NCI-H1694 (cell line): ENCODE measurements at places on chromosomes 2 and 18.

GRCh38 chr2:46690825-46691224, 211.5 kb downstream of the TMEM247 start:
- no peak for DNase-seq

DNA sequence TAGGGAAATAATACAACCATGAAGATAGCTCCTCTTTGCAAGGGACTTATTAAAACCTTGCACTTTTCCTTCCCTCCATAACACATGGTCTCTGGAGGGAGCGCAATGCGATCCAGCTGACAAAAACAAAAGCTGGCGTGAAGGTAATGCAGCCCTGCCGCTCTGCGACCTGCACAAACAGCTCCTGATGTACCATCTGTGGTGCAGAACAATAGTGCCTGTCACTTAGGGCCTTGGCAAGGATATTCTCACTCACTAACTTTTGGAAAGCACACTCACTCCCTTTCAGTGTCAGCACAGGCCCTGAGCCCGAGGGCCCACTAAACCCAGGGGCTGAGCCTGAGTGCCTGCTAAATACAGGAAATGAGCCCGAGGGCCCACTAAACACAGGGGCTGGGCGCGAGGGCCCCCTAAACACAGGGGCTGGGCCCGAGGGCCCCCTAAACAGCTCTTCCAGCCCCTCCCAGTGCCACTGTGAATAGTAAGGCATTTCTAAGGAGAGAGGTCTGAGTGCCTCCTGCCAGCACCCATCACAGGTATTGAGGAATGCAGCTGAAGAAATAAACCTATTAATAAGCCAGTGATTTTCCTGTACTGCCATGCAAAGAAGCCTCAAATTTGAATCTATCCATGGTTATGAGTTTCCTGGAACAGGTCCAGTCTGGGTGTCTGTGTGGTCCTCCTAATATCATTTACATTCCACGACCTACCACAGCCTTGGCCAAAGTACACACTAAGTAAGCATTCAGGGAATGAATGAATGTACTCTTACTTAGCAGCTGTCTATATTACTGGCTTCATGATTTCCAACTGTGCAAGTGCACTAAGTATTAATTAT, 9.3 kb downstream of the L3MBTL4 start:
- no peak for DNase-seq

GRCh38 chr18:70420146-70420898, 131.5 kb downstream of the SOCS6 start:
- no peak for DNase-seq

DNA sequence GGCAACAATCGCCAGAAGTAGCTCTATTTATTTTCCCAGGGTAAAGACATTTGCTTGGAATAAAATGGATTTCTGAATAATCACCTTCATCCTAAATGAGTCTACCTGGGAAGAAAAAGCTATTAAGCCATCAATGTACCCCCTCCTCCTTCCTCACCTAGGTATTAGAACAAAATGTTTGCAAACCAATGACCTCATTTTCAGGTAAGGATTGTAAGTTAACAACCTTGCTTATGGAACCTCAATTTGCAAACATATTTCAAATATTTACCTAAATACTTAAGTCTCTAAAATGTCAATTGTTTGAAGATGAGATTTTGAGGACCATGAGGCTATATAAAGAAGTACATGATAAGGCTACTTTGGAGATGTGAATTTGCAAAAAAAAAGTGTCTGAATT, 43.9 kb downstream of the CAVIN2 start:
- no peak for DNase-seq

DNA sequence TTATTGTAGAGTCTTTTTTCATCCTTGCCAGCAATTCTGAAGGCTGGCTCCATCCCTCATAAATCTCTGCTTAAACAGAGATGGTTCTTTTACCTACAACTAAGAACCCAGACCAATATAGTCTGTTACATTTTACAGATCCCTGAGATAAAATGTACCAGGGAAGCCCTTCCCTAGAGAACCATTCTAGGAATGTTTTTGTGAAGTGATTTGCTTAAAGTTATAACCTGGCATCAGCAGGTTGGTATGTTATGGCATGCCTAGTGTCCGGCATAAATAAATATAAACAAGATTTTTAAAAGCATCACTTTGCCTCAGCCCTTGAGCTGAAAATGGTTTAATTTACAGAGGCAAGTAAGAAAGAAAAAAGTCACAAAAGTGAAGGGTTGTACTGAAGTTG, 18.5 kb upstream of the NPAS2 start:
- DNase-seq: no peak

DNA sequence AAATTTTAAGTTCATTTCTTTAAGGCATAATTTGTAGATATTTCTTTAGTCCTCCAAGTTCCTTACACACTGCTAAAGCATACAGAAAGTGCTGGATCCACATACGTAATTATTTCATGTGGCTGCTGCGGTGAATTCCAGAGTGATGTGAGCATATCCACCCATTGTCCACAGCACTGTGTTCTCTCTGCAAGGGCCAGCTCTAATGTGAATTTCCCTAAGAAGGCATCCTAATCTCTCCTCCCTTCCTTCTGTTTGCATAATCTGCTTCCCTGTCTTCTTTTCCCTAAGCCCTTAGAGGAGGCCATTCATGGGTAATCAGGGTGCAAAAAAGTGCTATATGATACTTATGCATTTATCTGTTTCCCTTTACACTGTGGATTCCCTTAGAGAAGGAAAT, 57.2 kb downstream of the COBLL1 start:
- DNase-seq: no peak
